Sciatic nerve (tissue), 2 donors: ENCODE measurements at places on chromosomes 5 and 9.

DNA sequence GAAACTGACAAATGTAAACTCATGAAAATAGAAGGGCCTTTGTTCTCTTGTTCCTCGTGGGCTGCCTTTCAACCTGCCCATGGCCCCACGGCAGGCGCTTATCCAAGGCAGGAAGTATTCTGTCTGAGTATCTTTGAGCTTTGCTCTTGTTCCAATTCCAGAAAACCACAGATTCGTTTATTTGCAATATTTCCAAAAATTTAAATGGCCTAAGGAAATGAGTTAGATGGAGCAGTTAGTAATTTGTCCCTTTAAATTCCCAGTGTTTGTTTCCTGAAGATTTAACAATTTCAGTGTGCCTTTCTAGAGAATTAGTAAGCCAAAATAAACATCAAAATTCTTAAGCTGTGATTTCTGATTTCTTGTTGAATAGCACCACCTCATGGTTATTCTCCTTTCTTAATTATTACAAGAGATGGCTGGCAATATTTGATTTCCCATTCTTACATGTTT is 299.4 kb upstream of the RASA1 start:
- peak; percentile 70 for DNase-seq

DNA sequence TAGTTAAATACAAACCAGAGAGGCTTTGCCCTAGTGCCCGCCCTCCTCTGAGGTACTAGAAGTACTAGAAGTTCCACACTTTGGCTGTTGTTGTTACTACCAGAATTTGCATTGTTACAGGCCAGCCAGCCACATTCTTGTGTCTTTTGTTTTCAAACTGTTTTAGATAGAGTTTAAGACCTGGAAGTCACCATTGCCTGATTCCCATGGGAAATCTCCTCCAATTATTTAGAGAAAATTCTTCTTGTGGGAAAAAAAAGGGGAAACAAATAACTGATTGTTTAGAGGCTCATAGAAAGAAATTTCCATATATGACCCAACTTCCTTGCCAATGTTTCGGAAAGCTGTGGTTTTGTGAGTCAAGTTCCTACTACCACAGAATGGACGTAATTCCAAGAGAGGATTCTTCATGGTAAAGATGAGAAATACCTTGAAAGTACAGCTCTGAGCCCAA is 252.2 kb downstream of the GOLPH3 start:
- no peak for DNase-seq

DNA sequence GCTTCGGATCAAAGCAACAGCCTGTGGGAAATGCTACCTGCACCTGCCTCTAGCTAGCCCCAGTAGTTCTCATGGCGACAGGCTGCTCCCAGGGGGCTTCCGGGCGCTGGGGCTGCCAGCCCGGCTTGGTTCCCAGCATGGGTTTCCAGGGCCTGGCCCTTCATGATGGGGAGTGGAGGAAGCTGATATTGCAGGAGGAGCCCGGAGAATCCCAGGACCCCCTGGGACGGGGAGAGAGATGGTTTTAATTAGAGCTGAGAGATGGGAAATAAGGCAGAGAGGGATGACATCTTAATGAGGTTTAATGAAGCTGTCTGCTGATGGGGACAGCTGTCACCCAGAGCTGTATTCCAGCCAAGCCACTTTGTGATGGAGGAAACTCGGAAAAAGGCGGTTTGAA is 78.6 kb downstream of the CFAP77 start:
- DNase-seq: no peak

DNA sequence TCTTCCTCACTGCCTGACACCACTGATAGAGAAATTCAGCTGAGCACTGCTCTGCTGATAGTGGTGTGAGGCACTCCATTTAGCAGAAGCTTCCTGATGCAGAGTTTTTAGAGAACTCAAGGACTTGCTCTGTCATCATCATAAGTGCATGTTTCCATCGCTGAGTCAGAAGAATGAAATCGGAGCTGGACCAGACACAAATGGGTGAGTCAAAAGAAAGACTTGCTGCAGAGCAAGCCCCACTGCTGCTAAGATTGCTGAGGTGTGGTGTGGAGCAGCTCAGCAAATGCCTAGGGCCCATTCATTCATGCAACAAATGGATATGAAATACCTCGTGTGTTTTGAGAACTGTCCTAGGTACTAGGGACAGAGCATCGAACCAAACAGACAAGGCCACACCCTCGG is 410.2 kb upstream of the SLC30A5 start:
- no peak for DNase-seq

GRCh38 chr5:116265471-116265870 is 180.6 kb downstream of the COMMD10 start:
- no peak for DNase-seq

GRCh38 chr5:168151041-168151440 is 140.4 kb upstream of the WWC1 start:
- DNase-seq: no peak

GRCh38 chr5:101866473-101866872 is 429.6 kb downstream of the SLCO4C1 start:
- no peak for DNase-seq

DNA sequence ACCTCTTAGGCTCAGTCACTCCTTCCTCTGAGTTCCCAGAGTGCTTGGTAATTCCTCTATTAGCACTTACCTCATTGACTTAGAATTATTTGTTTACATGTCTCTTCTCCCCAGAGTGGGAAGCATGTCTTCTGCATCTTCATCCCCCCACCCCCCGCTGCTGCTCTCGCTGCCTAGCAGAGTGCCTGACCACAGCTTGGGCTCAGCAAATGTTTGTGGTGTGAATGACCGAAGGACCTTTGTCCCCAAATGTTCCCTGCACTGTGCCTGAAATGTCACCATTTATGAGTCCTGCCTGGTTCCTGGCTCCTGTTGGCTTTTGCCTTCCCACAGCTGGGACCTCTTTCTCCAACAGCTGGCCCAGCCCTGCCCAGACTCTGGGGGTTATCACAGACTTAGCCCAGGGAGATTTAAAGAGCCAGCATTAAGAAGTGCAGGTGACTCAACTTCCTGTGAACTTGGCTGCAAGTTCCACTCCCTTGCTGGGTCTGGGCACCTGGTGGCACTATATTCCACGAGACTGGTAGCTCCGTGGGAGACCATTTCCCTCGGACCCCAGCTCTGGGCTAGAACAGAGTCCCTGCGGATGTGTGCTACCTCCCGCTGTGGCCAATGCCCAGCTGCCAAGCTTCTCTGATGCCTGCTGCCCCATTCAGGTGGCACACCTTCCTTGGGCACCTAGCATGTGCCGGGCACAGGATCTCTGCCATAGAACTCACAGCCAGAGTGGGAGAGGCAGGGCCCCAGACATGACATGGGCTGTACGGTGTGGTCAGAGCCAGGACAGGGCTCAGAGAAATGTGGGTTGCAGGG is 1.8 kb upstream of the HMCN2 start:
- DNase-seq: peak; percentile 31

- DNase-seq: no peak
These were observed 8.0 kb upstream of the TNFSF15 start for GRCh38 chr9:114813717-114814418.

- DNase-seq: peak; percentile 74
These were observed 1.0 kb upstream of the GOLGA1 start for GRCh38 chr9:124941679-124942561.

DNA sequence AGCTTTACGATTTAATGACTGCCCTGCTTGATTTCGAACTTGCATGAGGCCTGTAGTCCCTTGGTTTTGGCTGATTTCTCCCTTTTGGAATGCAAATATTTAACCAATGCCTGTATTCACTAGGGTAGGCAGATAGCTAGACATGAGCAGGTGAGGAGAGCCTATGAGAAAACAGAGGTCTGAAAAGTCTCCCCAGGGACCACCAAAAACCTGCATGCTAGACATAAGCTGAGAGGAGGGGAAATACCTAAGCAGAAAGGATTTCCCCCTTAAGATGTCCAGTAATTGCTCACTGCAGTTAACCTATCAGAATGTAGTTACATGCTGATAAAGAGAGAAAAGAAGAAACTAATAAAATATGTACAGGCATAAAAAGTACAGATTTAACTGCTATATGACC is 667.4 kb upstream of the SEMA6A start:
- DNase-seq: no peak

GRCh38 chr5:81202655-81203054 is 30.5 kb upstream of the CKMT2 start:
- DNase-seq: no peak

GRCh38 chr9:86355814-86356213 is 1.6 kb upstream of the TUT7 start:
- DNase-seq: no peak

DNA sequence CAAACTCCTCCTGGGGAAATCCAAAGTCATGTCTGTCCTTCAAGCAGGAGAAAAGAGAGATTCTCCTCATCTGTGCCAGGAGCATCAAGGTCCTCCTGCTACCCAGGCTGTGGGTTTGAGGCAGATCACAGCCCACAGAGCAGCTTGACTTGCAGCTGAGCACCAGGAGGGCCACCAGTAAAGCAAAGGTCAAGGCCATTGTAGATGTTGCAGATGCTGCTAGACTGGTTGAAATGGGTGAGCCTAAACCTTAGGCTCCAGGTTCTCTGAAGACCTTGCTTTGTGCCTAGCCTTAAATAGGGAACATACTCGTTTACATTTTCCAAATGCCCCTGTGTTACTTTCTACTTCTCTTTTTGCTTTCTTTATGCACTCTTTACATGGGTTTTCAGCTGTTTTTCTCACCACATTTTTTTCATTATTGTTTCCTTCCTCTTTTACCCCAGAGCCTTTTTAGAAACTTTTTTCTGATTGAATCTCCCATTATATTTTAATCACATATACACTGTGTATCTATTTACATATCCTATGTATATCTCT is at the start of gene IFNA2:
Gene IFNA2 (minus strand): TSS at position 268 of the 540 bp plus-strand sequence. CDS start 69 bp downstream, at position 199.
- no peak for DNase-seq

DNA sequence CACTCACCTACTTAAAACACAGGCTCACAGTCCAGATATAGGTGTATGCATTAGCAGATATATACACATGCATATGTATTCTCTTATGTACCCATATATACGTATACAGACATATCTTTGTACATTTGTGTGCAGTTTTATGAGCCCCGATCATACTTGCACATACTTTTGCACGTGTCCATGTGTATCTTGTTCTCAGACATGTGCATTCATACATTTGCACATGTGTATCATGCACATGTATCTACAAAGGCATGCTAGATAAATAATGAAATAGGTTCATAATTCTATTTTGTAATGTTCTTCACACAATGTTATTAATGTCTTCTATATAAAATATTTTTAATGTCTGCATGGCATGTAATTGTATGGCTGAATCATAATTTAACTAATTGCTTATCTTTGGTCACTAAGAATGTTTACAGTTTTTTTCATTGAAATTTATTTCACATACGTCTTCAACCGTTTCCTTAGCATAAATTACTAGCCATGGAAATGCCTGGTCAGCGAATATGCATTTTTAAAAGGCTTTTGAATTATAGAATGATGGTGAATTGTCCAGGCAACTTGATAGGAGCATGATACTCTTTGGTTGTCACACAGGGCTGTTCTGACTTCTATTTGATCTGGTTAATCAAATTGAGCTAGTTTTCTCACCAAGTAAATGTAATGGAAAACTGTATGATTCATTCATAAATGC is 2.6 kb downstream of the NDFIP1 start:
- no peak for DNase-seq

DNA sequence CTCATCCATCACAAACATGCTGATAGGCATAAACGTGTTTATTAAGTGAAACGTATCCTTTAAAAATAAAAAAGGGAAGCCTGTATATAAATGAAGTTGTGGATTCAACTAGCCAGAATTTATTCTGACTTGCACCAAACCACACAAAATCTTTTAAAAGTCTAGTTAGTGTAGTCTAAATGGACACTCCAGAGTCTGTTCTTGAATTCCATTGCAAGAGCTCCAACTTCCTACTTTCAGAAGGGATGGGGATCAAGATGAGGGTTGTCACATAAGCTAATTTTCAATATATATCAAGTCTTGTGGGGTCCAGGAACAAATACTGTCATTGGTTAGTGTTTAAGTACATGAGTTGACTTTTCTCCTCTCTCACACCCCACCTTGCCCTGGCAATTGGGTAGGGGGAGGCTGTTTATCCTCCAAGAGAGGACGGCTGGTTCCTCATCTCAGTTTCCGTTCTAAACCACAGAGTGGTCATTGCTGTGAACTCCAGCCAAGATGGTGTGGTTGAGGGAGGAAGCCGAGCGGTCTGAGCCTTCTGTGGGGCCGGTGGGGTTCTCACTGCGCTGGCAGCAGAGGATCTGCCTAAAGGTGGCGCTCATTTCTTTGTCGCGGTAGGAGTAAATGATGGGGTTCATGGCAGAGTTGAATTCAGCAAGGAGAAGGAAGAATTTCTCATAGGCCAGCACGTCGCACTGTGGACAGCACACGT is 163.2 kb downstream of the LPAR1 start:
- peak; percentile 66 for DNase-seq

- DNase-seq: no peak
These were observed 1117.2 kb upstream of the DMAC1 start for GRCh38 chr9:8916771-8917170.

DNA sequence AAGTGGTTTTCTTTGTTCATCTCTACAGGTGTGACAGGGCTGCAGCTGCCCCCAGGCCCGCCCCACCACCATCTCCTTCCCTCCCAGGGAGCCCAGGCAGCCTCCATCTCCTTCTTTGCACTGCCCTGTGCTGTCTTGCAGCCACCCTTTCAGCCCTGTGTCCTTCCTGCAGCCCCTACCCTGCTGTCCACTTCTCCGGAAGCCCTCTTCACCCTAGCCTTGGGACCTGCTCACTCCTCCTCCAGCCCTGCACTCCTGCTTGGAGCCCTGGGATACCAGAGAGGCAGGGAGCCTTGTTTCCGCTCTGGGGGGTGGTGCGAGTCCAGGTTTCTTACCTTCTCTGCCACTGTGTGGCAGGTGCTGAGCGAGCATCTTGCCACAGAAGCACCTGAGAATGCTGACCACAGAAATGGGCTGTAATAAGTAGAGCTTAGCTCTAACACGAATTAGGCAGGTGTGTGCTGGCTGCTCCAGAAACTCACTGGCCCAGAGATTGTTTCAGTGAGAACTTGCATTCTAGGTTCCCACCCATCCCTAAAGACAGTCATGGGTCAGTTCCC is 51.3 kb upstream of the GADD45G start:
- DNase-seq: no peak

DNA sequence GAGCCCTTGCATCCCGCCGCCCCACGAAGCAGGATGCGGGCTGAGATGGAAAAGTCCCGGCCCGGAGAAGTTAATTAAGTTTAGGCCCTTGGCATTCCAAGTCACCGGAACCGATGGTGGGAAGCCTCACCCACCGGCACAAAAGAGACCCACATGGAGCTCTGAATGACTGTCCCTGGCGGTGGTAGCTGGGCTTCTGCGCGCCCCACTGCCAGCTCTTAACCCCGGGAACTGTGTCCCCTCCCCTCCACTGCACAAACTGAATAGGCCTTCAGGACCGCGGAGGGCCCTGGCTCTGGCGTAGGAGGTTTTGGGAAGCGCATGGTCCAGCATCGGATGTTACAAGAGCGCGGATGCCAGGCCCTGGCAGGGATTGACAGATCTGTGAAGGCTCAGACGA is 291.1 kb upstream of the TUT7 start:
- no peak for DNase-seq

DNA sequence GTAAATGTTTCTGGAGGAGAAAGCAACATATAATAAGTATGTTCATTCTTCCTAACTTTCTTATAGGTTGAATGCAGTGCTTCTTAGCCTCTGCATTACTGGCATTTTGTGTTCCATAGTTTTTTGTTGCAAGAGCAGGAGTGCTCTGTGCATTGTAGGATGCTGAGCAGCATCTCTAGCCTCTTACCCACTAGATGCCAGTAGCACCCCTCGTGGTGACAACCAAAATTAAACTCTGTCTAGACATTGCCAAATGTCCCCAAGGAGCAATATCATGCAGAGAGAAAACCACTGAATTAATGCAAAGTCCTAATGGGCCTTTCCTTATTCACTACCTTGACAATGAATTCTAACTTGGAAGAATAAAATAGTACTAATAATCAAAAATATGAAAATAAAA is 147.0 kb downstream of the GLIS3 start:
- DNase-seq: no peak

- no peak for DNase-seq
These were observed 528.1 kb upstream of the KLF4 start for GRCh38 chr9:108017671-108018070.
